Breast epithelium (tissue), 4 donors: ENCODE measurements at places on chromosomes 2 and 18.
A peak's percentile ranks its signal among the peaks of the same experiment; 100 is the strongest.

GRCh38 chr2:207012461-207012860 is 73.1 kb downstream of the CPO start:
- no peak for DNase-seq

GRCh38 chr2:197793456-197793855 is 8.3 kb upstream of the BOLL start:
- DNase-seq = no peak

DNA sequence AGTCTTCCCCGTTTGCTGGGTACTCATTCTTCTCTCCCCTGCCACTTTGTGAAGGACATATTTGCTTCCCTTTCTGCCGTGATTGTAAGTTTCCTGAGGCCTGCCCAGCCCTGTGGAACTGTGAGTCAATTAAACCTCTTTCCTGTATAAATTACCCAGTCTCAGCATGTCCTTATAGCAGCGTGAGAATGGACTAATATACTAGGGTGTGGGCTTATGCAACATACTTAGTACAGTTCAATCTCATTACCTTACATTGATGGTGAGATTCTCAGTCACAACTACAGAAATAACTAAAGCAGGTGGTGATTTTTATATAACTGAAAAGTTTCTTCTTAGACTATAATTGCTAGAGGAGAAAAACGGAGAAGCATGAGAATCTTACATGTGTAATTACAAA is 237.9 kb upstream of the MMADHC start:
- DNase-seq = no peak

DNA sequence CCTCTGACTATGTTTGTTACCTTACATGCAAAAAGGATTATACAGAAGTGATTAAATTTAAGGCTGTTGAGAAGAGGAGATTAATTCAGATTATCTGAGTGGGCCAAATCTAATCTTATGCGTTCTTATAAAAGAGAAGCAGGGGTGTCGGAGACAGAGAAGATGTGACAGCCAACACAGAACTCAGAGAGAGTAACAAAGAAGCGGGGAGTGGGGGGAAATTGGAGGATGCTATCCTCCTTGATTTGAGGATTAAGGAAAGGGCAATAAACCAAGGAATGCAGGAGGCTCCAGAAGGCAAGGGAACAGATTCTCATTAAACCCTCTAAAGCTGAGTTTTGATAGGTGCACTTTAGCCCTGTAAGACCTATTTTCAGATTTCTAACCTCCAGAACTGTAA is 291.3 kb upstream of the REG3G start:
- no peak for DNase-seq

DNA sequence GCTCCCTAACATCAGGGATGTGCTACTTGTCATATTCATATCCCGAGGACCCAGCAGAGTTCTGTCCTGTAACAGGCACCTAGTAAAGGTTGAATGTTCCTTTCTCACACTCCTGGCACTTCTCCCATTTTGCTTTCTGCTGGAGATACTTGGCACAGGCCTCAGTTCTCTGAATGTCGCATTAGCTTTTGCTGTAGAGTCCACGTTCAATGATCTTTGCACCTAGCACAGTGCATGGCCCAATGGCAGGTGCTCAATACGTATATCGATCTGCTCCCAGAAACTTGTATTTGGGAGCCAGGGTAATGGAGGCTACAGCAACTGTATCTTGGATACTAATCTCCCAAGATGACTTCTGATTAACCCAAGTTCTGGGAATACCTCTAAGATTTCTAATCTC is 24.8 kb upstream of the VPS4B start:
- no peak for DNase-seq

- DNase-seq = no peak
Observed at GRCh38 chr18:32480581-32480980, 9.9 kb upstream of the GAREM1 start.

- no peak for DNase-seq
Observed at GRCh38 chr18:36977121-36977520, 148.2 kb downstream of the KIAA1328 start.

DNA sequence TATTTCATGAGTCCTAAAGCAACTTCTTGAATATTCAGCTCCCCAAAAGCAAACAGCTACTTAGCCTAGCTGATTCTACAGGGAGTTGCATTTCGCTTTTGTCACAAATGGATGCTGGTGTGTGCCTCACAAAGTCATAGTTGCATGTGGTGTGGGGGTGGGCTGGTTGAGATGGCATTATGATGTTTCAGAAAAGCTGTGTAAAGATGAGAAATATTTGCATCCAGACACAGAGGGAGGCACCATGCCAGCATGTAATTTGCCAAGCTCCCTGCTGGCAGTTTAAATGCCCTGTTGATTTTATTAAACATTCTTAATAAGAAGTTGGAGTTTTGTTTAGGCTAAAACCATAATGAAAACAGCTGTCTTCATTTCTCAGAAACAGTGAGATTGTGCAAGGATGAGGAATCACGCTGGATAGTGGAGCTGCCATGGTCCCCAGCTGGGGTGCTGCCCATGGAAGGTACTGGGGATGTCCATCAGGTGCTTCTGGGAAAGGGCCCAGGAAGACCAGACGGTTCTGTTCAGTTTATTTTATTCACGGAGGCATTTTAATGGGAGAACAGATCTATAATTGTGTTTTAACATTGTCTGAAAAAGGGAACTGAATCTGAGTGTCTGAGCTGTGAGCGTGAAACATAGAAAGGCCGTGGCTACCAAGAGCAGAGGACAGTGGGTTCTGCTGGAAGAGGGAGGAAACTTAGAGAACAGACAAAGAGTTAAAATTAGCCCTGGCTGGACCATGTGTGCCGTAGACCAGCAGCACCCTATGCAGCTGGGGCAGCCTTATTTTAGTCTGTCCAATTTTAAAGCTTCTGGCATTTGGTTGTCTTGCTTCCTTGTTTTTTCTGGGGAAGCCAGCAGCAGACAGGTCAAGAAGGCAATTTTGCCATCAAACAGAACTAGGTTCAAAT is 177.1 kb downstream of the FAM210A start:
- DNase-seq = no peak

- no peak for DNase-seq
Observed at GRCh38 chr2:206670531-206671319, 28.4 kb downstream of the FAM237A start.

GRCh38 chr2:66460031-66460430 is 25.1 kb downstream of the MEIS1 start:
- no peak for DNase-seq

- no peak for DNase-seq
Observed at GRCh38 chr2:200247494-200247893, 59.0 kb upstream of the SPATS2L start.

GRCh38 chr2:170165129-170165528 is 12.8 kb upstream of the MYO3B start:
- no peak for DNase-seq

GRCh38 chr2:201644001-201644400 is 698 bp upstream of the TMEM237 start:
- DNase-seq = peak; percentile 62

DNA sequence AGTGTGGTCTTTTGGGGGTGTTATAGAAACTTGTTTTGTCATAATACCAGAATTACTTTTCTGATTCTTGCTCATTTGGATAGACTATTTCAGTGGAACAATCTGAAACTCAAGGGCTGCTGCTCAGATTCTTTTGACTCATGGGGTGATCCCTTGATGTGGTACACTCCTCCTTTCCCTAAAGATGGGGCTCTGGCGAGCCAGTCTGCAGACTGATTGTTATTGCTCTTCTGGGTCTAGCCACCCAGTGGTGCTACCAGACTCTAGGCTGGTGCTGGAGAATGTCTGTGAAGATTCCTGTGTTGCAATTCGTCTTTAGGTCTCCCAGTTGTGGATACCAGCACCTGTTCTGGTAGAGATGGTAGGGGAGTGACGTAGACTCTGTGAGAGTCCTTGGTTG is 4.2 kb upstream of the MARS2 start:
- DNase-seq = no peak

DNA sequence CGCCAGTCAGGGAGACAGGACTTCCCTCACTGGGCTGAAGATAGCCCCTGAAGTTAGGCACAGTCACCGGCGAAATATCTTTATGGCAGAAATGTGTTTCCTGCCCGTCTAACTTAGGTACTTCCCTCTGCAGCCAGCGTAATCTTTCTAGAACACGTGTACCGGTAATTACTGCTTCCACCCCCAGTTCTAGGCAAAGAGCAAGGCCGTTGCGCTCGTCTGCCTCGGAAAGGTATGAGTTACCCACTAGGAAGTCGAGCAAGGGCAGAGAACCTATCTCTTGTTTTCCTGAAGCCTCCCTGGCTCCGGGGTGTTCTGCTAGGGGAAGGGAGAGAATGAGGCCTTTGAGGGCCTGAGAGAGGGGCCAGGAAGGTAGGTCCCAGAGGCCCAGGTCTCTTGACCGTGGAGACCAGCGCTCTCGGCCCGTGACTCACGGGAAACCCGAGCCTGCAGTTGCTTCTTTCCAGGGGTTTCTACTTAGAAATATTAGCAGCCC is 70.0 kb downstream of the TWSG1 start:
- DNase-seq = no peak
